ENCODE measurements at places on chromosomes 3 and 15. TPM values are rescaled to one million over a fixed set of nuclear protein-coding genes. Genes with fewer than 3 reads are reported as not detected.

The PAQR5 gene
- 0.38 TPM for total RNA-seq

The CYP19A1 gene
- total RNA-seq, result 4.2 TPM

The GOLGA8N gene
- total RNA-seq, result 19.6 TPM

The NLGN1 gene
- total RNA-seq, result 5.1 TPM

The TSC22D2 gene
- 36.5 TPM for total RNA-seq

The NR2E3 gene
- not detected for total RNA-seq
